WTC11 (cell line): ENCODE measurements at places on chromosomes 11 and 22. TPM values are rescaled to one million over a fixed set of nuclear protein-coding genes. Genes with fewer than 3 reads are reported as not detected.

Gene APOA5
- total RNA-seq: 0.09 to 0.32 TPM (median 0.20 TPM) in 3 replicates

Gene RIMBP3B
- total RNA-seq: 0.09 to 0.62 TPM (median 0.27 TPM) in 3 replicates

Gene MS4A6A
- total RNA-seq: 0.16 to 0.39 TPM in 2 of 3 replicates, not detected in the other

Gene SLC22A12
- total RNA-seq: not detected in 3 replicates

Gene CDKN1C
- 25.0 to 35.0 TPM (median 32.4 TPM) in 3 replicates for total RNA-seq

Gene PEX26
- total RNA-seq: 43.0 to 52.3 TPM (median 44.8 TPM) in 3 replicates

Gene QSER1
- 74.0 to 84.0 TPM (median 79.3 TPM) in 3 replicates for total RNA-seq

Gene CCDC34
- 18.9 to 23.7 TPM (median 22.8 TPM) in 3 replicates for total RNA-seq

Gene C11orf42
- total RNA-seq: not detected in 3 replicates

Gene OR51B2
- not detected in 3 replicates for total RNA-seq

Gene UBQLNL
- 0.14 to 0.24 TPM in 2 of 3 replicates, not detected in the other for total RNA-seq
